ENCODE measurements at places on chromosomes 16 and 17.
A peak's percentile ranks its signal among the peaks of the same experiment; 100 is the strongest.

DNA sequence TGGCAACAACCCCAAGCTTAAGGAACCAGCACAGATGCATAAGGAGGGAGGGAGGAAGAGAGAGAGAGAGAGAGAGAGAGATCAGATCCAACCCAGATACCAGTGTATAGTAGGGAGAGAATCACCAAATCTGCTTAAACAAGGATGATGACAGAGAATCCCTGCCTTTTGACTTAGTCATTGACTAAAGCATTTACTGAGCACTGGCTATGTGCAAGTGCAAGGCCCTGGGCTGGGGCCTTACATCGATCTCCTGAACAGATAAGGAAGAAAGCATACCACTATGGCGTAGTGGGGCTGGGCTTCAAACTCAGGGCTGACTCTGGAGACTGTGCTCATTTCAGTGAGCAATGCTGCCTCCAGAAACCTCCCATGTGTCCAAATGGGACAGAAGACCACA is 15.8 kb downstream of the TSNAXIP1 start:
- no peak for DNase-seq

GRCh38 chr16:70522216-70523075 is 908 bp downstream of the COG4 start:
- no peak for DNase-seq

DNA sequence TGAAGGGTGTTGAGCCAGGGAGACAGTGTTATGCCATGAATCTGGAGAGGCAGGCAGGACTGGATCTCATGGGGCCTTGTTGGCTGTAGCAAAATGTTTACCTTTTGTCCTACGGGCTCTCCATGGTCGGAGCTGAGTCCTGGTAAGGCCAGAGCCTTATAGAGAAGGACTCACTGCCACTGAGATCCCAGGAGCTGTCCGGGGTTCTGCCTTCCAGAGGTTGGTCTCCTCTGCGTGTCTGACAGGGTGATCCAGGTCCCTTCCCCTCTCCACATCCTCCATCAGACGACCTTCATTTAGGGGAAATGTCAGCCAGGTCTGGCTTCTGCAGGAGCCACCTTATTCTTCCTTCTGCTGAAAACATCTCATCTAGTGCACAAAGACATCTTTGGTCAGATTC is 285.2 kb upstream of the N4BP1 start:
- no peak for DNase-seq

DNA sequence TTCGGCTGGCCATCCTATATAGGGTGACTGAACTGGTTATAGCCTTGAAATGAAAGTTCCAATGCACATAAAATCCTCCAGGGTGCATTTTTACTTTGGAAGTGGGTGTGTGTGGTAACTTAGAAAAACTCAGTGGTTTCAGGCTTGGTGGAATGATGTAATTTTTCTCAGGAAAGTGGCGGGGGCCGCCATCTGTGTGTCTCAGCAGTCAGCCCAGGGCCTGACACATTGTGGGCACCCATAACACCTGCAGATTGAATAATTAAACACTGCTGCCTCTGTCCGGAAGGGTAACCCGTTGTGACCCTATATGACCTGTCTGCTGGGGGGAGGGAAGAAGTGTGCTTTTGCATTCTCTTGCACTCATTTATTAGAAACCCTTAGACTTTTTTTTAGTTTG is 2.2 kb upstream of the PDP2 start:
- DNase-seq = no peak

GRCh38 chr17:45170931-45171337 is 9.3 kb downstream of the HEXIM2 start:
- peak; percentile 89 for DNase-seq

GRCh38 chr17:32281011-32281451 is 15.4 kb downstream of the RHBDL3 start:
- no peak for DNase-seq

DNA sequence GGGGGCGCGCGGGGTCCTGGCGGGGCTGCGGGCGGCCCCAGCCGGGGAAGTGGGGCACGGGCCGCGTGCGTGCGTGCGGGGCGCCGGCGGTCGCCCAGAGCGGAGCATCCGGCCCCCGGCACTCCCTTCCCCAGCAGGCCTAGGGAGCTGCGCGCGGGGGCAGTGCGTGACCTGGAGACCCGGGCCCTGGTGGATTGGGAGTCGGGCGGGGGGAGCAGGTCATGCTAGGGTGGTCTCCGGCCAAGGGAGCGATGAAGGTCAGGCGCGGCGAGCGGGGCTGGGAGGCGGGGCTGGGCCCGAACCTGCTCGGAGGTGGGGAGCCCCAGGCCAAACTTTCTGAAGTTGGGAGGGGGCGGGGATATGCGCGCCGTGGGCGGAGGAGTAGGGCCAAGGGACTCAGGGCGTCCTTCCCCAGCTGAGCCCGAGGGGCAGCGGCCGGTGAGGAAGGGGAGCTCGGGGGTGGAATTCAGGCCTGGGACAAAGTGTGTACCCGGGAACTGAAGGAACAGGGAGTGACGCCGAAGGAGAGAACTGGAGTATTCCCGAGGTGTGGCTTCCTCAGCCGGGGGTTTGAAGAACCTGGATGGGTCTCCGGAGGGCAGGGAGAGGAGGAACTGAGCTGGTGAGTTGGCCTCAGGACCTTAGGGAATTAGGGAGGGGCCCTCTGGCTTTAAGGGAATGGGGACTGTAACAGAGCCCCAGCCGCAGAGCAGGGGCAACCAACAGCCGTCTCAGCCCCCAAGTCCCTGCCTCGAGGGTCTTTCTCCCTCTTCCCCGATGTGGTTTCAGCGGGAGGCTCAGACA is 589 bp downstream of the XYLT2 start:
- peak; percentile 18 for DNase-seq

- DNase-seq = no peak
These were observed 101.0 kb upstream of the CNTNAP4 start for GRCh38 chr16:76176153-76176552.

DNA sequence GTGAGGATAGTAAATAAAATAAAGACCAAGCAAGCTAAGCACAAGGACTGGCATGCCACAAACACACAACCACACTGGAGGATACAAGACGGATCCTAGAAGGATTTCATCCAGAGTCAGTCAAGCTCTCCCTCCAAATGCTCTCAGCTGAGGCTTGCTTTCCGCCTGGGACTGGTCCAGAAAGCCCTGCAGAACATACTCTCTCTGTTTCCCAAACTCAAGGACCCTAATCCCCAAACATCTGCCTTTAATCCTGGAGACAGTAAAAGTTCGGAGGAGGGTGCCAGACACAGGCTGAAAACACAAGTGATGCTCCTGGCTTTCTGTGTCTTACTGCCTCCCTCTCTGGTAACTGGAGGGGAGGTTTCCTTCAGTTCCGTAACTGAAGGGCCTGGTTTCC is 5.3 kb upstream of the HSD11B2 start:
- DNase-seq = no peak

- peak; percentile 76 for DNase-seq
These were observed 26.5 kb downstream of the DUSP14 start for GRCh38 chr17:37516127-37516571.

DNA sequence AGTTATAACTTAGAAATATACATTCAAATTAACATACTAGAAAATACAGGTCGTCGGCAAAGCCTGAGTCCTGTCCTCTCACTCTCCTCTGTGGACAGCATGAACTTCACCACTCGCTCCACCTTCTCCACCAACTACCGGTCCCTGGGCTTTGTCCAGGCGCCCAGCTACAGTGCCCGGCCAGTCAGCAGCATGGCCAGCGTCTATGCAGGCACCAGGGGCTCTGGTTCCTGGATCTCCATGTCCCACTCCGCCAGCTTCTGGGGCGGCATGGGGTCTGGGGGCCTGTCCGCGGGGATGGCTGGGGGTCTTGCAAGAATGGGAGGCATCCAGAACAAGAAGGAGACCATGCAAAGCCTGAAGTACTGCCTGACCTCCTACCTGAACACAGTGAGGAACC is 319.4 kb downstream of the ZFHX3 start:
- no peak for DNase-seq

GRCh38 chr17:74272731-74273201 is 1.3 kb upstream of the DNAI2 start:
- no peak for DNase-seq

DNA sequence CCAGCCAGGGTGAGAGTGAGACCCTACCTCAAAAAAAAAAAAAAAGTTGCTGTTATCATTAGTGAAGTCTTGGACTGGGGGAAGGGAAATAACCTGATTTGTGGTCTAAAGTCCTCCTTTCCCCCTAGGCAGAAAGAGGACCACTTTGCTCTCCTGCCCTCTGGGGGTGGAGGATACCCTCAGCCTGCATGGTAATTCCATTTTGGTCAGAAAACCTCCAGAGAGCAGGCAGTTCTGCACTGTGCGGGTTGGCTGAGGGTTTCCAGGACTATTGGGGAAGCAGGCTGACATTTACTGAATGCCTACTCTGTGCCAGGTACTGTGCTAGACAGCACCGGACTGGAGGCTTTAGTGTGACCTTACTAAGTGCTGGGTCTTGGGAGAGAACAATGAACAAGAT is 2.6 kb downstream of the ADAP2 start:
- DNase-seq = no peak

- no peak for DNase-seq
These were observed 1.0 kb upstream of the LITAF start for GRCh38 chr16:11587643-11588247.

- DNase-seq = no peak
These were observed 403.1 kb upstream of the CDH11 start for GRCh38 chr16:65524997-65525396.

DNA sequence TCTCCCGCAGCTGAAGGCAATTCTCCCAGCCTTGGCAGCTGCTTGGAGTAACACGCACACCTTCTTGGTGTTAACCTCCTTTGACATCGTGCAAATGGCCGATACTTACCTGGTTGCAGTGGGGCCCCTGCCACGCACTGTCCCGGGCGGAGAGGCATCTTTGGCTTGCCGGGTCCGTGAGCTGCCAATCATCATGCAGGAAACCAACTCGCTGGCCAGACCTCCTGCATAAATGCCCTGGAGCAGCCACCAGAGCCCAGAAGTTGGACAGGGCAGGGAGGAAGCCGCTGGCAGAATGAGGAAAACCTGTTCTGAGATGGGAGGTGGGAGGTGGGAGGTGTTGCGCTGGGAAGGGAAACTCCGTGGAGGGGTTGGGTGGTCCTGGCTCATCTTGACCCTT is 41.7 kb upstream of the CREBBP start:
- no peak for DNase-seq

DNA sequence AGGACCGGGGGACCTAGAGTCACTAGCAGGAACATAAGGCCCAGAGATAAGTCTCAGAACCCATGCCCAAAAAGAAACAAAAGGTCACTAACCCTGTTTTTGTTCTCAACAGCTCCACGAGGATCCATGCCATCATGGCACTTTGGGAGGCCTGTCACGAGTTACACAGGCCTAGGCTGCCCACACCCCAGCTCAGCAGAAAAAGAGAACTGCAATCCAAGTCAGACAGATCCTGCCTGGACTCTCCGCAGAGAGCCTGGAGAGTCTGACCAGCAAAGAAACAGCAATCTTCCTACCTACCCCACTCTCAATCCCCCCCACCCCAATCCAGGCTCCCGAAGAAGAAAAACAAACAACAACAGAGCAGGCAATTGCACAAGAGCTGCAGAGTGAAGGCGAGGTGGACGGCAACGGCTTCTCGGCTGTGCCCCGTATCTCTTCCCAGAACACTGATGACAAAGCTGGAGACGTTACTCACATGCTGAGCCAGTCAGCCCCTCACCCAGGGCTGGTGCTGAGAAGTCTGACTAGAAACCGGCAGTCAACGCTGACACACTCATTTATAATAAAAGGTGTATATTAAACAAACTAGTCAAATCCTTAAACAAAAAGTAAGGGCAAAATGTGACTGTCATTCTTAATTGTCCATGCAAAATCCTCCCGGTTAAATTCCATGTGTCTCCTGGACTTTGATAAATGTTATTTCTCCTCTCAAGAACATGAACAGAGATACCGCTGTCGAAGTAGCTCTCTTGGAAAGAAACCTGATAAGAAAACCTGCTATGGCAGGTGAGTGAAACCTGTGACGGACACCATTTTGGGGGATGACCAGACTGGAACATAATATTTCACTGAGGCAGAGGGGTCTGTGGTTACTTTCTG is 89.3 kb downstream of the SMG6 start:
- peak; percentile 48 for DNase-seq

DNA sequence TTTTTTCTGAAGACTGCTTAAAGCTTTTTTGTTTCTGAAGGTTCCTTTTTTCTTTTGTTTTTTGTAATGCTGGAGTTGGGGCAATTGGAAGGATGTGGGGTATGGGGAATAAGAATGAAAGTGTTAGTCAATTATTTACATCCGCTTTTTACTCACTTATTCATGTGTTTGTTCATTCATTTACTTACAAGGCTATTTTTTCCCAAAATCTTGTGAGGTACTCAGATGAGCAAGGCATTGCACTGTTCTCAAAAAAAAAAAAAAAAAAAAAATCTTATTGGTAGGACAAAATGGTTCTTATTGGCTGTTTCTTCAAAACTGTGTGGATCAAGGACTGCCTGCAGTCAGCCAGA is 55.7 kb downstream of the PLD6 start:
- no peak for DNase-seq

- no peak for DNase-seq
These were observed 3.1 kb downstream of the PRSS8 start for GRCh38 chr16:31132303-31132979.

DNA sequence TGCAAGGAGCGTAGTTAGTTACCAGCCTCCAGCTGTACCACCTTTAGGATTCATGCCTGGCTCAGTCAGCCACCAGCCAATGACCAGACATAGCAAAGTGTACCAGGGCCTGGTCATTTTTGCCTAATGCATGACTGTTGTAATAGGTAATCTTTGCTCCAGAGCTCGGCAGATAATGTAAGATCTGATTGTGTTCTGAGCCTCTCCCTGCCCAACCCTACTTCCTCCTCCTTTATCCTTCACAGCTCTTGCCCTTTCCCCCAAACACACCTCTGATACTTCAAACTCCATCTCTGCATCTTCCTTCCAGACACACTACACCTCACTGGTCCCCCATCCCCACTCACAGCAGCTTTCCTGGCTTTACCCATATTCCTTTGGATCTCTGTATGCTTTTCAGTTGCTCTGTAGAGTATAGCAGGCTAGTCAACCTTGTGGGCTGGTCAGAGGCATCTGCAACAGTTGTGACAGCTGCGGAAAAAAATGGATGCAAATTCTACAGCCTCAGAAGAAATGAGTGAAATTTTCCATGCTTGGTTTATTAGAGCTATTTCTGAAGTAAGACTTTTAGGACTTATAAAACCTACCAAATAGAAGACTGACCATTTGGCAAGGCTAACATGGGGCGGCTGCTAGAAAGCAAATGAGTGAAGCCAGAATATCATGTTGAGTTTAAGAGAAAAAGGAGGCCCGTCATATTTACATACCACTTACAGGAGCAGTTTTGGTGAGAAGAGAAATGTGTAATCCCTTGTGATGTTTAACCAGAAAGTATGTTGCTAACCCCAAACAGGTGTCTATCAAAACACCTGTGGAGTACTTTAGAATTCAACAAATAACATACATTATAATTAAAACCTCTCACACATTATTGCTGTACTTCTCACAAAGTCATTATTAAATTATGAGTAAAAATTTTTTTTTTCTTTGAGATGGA is 19.9 kb upstream of the C16orf87 start:
- no peak for DNase-seq

GRCh38 chr17:32007463-32008298 is 498 bp downstream of the LRRC37B start:
- no peak for DNase-seq
